ENCODE measurements at places on chromosomes 2 and 18. TPM values are rescaled to one million over a fixed set of nuclear protein-coding genes. Genes with fewer than 3 reads are reported as not detected.
A peak's percentile ranks its signal among the peaks of the same experiment; 100 is the strongest.

Gene RSAD2
- total RNA-seq = 0.20 TPM

DNA sequence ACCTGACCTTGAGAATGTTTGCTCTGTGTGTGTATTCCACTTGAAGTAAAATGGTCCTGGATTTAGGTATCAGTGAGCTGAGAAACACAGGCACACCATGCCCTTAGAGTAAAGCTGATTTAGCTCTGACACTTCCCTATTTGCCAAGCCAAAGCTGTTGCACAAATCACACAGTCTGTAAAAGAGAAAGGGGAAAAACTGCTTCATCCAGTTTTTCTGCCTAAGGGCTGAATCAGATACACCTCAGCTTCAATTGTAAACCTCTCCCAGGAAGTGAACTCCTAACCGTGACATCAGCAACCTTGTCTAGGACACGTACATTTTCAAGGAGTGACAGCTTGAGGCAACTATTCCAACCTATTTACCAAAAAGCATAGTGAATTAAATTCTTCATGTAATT lies 150.4 kb downstream of the NR4A2 start:
- no peak for DNase-seq

GRCh38 chr2:26905341-26906198 lies 57.6 kb downstream of the DPYSL5 start:
- DNase-seq = no peak

Gene PLA2R1
- 7.0 TPM for total RNA-seq

GRCh38 chr2:39511605-39512433 lies 74.7 kb upstream of the MAP4K3 start:
- no peak for DNase-seq

- DNase-seq = peak; percentile 49
Measured at GRCh38 chr18:59704146-59704545, 6.9 kb upstream of the CCBE1 start.

Gene CDH20
- under 0.01 TPM for total RNA-seq

Gene CYRIA
- 26.4 TPM for total RNA-seq

- DNase-seq = no peak
Measured at GRCh38 chr2:15177103-15177502, 384.0 kb downstream of the NBAS start.

Gene PDE1A
- 3.0 TPM for total RNA-seq

GRCh38 chr2:220847589-220847988 lies 724.5 kb downstream of the EPHA4 start:
- DNase-seq = no peak

Gene LRRTM1
- total RNA-seq = not detected

Gene MTIF2
- 24.0 TPM for total RNA-seq

GRCh38 chr2:62175728-62176127 lies 20.2 kb upstream of the B3GNT2 start:
- DNase-seq = no peak

GRCh38 chr18:46176001-46176400 lies 71.8 kb downstream of the HAUS1 start:
- DNase-seq = no peak

- no peak for DNase-seq
Measured at GRCh38 chr2:72920318-72921087, 3.2 kb downstream of the EMX1 start.

Gene INPP5D
- 43.5 TPM for total RNA-seq

DNA sequence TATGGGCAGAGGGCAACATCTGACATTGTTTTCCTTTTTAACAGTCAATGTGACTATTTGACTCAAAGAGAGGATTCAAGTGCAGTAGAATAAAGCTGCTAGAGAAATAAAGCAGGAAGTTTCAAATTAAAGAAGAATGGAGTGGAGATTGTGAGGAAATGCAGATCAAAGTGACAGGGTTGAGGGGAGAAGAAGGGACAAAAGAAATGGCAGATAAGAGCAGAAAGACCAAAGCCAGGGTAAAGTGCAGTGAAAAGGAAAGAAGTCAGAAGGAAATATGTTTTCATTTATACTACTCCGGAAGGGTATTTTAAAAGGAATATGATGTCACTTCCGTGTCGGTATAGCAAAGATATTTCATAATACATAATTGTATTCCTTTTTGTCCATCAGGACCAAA lies 297.5 kb upstream of the CRIM1 start:
- peak; percentile 3 for DNase-seq

DNA sequence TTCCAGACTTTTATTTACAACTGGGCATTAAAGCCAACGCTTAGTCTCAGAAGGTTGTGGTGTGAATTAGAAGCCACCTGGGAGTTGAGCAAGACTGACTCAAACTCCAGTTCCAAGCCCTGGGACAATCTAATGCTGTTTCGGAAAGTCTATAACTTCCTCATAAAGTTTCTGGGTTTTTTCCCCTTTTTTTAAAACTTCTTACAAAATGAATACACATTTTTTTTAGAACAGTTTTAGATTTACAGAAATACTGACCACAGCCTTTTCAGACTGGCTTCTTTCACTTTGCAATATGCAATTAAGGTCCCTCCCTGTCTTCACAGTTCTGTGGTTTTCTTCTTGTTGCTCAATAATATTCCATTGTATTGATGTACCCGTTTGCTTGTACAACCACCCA lies 115.9 kb upstream of the TWIST2 start:
- DNase-seq = no peak

- no peak for DNase-seq
Measured at GRCh38 chr18:52152036-52152435, 188.0 kb upstream of the DCC start.

Gene POTEJ
- 0.60 TPM for total RNA-seq

- DNase-seq = no peak
Measured at GRCh38 chr2:71471276-71471675, 17.9 kb downstream of the DYSF start.

Gene NAT8
- total RNA-seq = not detected

- DNase-seq = no peak
Measured at GRCh38 chr2:17658251-17658843, 95.3 kb downstream of the SMC6 start.

Gene ZNF385B
- not detected for total RNA-seq

Gene NMS
- total RNA-seq = not detected

Gene SLC11A1
- total RNA-seq = under 0.01 TPM

GRCh38 chr2:121196849-121197155 lies 88.2 kb downstream of the TFCP2L1 start:
- DNase-seq = no peak

DNA sequence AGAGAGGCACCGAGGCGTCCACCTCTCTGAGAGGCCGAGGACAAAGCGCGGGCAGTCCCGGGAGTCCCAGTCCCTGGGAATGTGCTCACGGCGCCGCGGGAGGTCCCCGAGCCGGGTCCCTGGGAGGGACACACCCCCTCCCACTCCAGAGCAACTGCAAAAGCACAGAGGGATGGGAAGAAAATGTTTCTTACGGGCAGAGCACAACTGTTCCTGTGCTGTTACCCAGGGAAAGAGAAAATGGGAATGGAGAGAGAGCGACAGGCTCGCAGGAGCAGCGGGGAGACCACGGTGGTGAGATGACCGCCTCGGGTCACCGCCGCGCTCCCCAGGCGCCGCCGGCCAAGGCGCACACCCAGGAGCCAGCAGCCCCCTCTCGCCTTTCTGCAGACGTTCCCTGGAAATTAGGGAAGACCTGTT lies 1.2 kb upstream of the BCL11A start:
- no peak for DNase-seq

DNA sequence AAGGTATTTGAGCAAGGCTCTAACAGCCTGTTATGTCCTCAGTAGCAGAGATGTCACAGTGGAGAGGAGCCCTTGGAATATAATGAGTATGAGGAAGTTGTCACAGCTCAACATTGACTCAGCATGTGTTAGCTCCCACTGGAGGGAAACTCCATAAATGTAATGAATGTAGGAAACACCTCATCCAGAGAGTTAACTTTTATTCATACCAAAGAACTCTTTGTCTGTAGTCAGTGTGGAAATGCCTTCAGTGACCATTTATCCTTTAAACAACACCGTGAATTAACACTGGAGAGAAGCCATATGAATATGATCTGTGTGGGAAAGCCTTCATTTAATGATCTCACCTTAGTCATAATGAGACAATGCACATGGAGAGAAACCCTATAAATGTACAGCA lies 59.7 kb downstream of the CYP1B1 start:
- no peak for DNase-seq

GRCh38 chr2:85446296-85447221 lies 28.0 kb downstream of the SH2D6 start:
- DNase-seq = no peak

Gene IL36B
- total RNA-seq = not detected

DNA sequence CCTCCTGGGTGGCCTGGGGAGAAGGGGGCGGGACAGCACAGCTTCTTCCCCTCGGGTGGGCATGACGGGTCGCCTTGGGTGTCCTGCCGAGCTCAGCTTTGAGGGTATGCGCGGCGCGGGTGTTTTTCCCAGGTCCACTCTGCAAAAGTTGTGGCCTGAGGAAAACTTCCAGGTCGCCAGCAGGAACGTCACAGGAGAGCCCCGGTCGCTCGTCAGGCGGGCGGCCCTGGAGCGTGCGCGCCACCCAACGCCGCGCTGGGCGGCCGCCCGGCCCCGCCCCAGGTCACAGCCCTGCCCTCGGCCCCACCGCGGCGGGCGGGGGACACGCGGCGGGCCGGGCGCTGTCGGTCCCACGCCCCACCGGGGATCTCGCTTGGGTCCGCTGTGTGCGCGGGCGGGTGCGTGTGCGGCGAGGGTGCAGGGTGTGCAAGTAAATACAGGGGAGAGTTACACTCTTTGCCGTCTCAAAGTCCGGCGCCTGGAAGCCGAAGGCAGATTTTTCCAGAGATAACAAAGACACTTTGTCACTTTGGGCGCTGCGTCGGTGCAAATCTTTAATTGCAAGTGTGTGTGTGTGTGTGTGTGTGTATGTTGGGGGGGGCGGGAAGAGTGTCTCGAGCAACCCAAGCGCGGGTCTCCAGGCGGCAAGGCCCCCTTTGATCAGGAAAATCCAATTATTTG lies 616 bp upstream of the SP5 start:
- no peak for DNase-seq

Gene ALPG
- not detected for total RNA-seq
